ENCODE measurements at places on chromosomes 1 and 21. TPM values are rescaled to one million over a fixed set of nuclear protein-coding genes. Genes with fewer than 3 reads are reported as not detected.

Gene KRTAP7-1
- total RNA-seq = not detected

Gene ATP1A4
- not detected for total RNA-seq

Gene ERICH3
- total RNA-seq = 1.9 TPM

Gene KIF26B
- total RNA-seq = 2.4 TPM

Gene RCC2
- 132 TPM for total RNA-seq

Gene LENEP
- 1.3 TPM for total RNA-seq

Gene OR2T29
- total RNA-seq = not detected

Gene OR2L13
- total RNA-seq = not detected

Gene HCN3
- 30.5 TPM for total RNA-seq

Gene SPATA21
- not detected for total RNA-seq

Gene TMEM35B
- not detected for total RNA-seq

Gene AKT3
- 169 TPM for total RNA-seq

Gene RGS4
- 31.6 TPM for total RNA-seq

Gene TFF1
- not detected for total RNA-seq

Gene LRRIQ3
- 0.20 TPM for total RNA-seq

Gene MFAP2
- total RNA-seq = 2.1 TPM

Gene GRHL3
- total RNA-seq = 0.37 TPM

Gene DIP2A
- 55.4 TPM for total RNA-seq

Gene XPR1
- total RNA-seq = 62.1 TPM

Gene ADAMTS5
- 22.5 TPM for total RNA-seq

Gene RBM34
- total RNA-seq = 94.2 TPM

Gene LIPI
- total RNA-seq = not detected

Gene CAMK2N1
- total RNA-seq = 120 TPM

Gene CEP170
- total RNA-seq = 450 TPM

Gene SH2D2A
- total RNA-seq = 0.86 TPM

Gene CFAP45
- 0.49 TPM for total RNA-seq

Gene ADGRL4
- total RNA-seq = not detected

Gene S100A4
- 4.7 TPM for total RNA-seq

Gene OVAAL
- total RNA-seq = not detected

Gene CYP4A11
- total RNA-seq = 0.71 TPM

Gene ZFP69B
- 10.7 TPM for total RNA-seq

Gene PIGR
- total RNA-seq = not detected

Gene INTS11
- total RNA-seq = 147 TPM

Gene DENND2D
- not detected for total RNA-seq

Gene CA14
- 1.5 TPM for total RNA-seq

Gene LCE3E
- not detected for total RNA-seq

Gene BSND
- total RNA-seq = not detected

Gene SLC41A1
- total RNA-seq = 6.2 TPM

Gene CRNN
- not detected for total RNA-seq

Gene NPL
- total RNA-seq = 2.3 TPM

Gene ZZZ3
- total RNA-seq = 36.7 TPM

Gene PTPN7
- not detected for total RNA-seq

Gene BCAN
- 10.3 TPM for total RNA-seq

Gene TEDDM1
- not detected for total RNA-seq

Gene C1orf87
- total RNA-seq = not detected

Gene TMEM200B
- total RNA-seq = 5.8 TPM

Gene GBP6
- total RNA-seq = not detected

Gene PGLYRP4
- total RNA-seq = not detected

Gene DLGAP3
- total RNA-seq = 44.8 TPM

Gene TIAM1
- 23.3 TPM for total RNA-seq

Gene TRIM17
- total RNA-seq = not detected

Gene NUDT4B
- total RNA-seq = not detected

Measured in glutamatergic neuron (in vitro differentiated cells).